Tongue (tissue), 3 donors: ENCODE measurements at places on chromosomes 2 and 18. TPM values are rescaled to one million over a fixed set of nuclear protein-coding genes. Genes with fewer than 3 reads are reported as not detected.

- peak; percentile 67 for DNase-seq
Measured at GRCh38 chr2:237873421-237873831, 14.0 kb downstream of the RAMP1 start.

GRCh38 chr2:182924306-182924705, 57.9 kb upstream of the FRZB start:
- no peak for DNase-seq

DNA sequence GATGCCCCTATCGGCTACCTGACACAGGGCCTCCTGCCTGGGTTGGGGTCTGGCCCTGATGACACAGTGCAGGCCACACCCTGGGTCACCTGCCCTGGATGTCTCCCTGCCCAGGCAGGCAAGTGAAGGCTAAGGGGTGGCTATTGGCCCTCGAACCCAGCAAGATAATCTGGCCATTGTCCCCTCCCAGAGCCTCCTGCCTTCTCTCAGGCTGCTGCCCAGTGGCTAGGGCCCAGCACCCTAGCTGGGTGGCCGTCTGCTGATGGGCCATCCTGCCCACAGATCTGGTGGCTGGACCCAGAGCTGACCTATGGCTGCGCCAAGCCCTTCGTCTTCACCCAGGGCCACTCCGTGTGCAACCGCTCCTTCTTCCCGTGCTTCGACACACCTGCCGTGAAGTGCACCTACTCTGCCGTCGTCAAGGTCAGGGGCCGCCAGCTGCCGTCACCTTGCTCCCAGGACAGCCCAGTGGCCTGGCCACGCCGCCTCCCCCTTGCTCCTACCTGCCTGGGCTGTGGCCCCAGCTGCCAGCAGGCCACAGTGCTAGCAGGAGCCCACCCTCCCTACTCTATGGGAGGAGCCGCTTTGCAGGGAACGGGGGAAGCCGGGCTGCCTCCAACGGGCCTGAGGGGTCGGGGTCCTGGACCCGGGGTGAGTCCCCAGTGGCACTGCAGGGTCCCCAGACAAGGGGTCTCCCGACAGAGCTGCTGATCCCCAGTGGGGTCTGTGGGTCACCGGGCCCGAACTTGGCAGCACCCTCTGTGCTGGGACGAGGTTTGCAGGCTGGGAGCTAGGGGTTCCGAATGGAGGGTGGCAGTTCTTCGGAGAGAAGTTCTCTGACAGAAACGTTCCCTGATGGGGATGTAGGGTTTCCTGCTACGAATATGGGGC, 4.1 kb downstream of the RNPEPL1 start:
- no peak for DNase-seq

DNA sequence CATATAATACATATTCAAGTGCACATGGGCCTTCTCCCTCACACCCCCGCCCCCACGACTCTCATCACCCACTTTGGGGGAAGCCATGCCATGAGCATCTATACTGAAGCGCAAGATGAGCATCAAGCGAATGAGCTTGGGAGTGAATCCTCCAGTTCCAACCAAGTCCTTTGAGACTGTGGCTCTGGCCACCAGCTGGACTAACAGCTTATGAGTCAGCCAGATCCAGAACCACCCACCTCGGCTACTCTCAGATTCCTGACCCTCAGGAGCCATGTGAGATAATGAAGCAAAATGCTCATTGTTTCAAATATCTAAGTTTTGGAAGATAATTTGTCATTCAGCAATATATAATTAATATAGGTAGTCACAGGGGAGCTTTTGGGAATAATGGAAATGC, 22.2 kb upstream of the IL1RL1 start:
- no peak for DNase-seq

- DNase-seq, result no peak
Measured at GRCh38 chr18:64333584-64333983, 184.7 kb upstream of the LINC00305 start.

DNA sequence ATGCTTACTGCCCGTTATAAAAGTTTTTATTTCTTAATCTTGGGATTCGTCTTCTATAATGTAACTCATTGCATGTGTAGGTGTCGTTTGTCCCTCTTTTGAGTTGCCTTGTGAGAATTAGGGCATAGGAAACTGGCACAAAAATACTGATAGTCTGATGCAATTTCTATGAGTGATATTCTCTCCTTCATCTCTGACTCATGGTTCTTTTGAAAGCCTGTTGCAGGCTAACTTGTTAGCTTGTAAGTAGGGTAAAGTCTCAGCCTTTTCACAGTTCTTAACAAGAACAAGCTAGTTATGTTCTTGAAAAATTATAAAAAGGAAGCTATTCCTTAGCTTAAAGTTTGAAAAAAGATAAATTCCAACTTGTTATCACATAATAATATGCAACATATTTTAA, 1085.4 kb upstream of the NRXN1 start:
- DNase-seq, result no peak

DNA sequence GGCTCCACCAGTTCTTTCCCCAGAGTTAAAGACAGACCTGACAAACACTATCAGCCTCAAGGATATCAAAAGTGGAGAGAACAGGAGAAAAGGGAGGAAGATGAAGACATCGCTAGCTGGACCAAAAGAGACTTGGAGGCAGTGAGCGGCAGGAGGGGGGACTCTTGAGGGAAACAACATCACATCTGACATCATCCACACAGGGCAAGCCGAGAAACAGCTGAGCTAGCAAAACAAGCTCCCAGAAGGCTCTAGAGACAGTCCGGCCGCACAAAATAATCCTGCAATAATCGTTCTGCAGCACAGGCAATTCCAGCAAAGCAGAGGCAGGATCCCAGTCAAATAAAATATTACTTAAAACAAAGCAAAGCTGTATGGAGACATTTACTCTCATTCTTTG, 239.8 kb downstream of the EN1 start:
- DNase-seq, result peak; percentile 46

DNA sequence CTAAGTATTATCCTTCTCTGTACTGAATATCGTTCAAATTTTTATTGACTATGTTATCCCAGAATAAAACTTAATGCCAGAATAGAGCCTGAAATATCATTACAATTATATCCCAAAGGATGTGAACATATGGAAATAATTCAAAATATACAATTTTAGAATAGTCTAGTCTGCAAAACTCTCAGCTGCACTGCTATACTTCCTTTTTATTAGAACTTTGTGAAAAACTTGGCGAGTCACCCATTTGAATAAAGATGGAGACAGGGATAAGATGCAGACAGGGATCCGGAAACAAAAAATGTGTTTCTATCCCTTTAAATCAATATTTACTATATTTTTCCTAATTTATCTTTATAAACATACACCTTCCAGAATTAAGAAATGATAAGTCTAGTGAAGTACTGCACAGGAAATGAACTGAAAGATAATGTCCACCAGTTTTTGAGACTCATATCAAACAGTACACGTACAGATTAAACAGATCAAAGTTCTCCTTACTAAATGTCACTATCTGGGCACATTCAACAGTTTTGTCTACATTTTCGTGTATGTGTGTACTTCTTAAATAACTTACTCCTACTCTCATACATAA, 107.8 kb downstream of the MEP1B start:
- peak; percentile 69 for DNase-seq

RSAD2 gene
- total RNA-seq, result 2.6 TPM

MOCOS gene
- 0.31 TPM for total RNA-seq

RFTN2 gene
- total RNA-seq, result 20.4 TPM

CFAP53 gene
- 0.31 TPM for total RNA-seq
